ENCODE measurements at places on chromosomes 11 and 22. TPM values are rescaled to one million over a fixed set of nuclear protein-coding genes. Genes with fewer than 3 reads are reported as not detected.

The OTOG gene
- not detected for total RNA-seq

The FXYD6 gene
- total RNA-seq: 0.08 TPM

The HOATZ gene
- total RNA-seq: not detected

The RELT gene
- 10.5 TPM for total RNA-seq

The MYEOV gene
- not detected for total RNA-seq

The TRIM51 gene
- total RNA-seq: not detected

The OR6T1 gene
- not detected for total RNA-seq

Data from hair follicular keratinocyte (primary cell).